Right ventricle myocardium superior (tissue), 1 donor: ENCODE measurements at places on chromosomes 12 and 14. TPM values are rescaled to one million over a fixed set of nuclear protein-coding genes. Genes with fewer than 3 reads are reported as not detected.

Gene PRIMA1
- 8.4 TPM for total RNA-seq

Gene NGB
- not detected for total RNA-seq

DNA sequence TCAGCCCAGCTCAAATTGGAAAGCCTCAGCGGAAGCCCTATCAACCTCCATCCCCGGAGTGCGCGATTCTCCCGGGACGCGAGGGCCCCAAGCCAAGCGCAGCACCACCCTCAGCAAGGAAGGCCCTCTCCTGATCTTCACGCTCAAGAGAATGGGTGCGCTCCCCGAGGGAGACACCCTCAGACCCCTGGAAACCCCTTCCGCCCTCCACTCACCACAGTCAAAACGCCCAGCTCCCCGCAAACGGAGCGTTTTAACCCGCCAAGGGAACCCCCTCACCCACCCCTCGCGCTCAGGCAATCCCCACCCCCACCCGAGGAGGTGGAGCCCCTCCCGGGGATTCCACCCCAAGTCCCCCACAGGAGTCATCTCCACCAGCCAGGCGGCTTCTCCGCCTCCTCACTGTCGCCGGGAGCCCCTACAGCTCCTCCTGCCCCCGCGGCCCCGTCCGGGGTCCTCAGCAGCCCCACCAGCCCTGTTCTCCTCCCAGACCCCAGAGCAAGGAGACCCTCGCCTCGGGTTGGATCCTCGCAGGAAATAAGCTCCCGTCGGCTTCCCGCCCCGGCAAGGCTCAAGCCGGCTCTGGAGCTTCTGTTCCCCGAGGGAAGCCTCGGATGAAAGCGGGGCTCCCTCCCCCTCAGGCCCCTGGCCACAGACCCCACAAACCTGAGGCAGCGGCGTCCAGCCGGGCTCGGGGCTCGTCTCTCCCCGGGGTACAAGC, 507 bp downstream of the BAZ2A start:
- no peak for DNase-seq

DNA sequence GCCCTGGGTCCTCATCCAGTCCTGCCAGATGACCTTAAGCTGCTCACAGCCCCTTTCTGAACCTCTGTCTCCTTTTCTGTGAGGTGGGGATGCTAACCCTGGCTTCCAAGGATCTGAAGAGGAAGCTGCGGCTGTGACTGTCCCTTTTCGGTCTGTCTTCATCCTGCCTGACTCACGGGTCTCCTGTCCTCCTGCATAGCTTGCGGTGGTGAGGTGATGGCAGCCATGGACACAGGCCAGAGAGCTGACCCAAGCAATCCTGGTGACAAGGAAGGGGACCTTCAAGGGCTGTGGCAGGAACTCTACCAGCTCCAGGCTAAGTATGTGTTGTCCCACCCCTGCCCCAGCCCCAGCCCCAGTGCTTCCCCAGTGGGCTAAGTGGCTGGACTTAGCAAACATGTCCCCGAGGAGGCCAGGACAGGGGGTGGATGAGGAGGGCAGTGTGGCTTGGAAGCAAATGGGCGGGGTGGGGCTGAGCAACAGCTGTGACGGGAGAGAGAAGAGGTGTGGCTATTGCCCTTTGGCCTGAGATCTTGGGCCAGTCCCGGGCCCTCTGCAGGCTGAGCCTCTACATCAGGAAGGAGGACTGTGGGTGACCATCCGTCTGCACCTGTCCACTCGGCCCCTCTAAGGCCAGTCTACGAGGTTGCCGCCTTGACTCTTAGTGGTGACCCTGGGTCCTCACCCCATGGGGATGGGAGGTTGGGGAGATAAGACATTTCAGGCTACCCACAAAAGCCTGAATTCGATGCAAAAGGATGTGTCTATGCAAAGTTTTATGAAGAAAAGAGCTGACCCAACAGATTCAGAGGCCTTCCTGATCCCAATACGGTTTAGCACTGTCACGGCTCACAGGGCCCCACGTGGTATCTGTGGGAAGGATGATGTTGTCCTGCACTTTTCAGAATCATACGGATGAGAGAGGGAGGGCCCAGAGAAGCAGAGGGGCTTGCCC, 1.1 kb downstream of the CCDC197 start:
- no peak for DNase-seq

DNA sequence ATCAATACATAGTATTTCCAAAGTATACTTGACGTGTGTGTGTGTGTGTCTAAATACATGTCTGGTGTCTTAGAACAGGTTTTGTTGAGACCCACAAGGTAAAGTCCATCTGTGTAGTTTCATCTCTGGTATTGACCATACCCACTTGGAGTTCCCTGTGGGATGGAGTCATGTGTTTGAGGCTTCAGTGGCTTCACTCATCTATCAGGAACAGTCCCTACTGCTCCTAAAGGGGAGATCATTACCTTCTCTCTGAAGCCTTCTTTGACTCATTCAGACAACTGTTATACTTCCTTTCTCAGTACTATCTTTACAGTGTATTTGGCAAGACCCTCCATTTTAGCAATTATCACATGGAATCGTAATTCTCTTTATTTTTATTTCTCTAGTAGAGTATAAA, 14.2 kb downstream of the RAB21 start:
- no peak for DNase-seq

GRCh38 chr14:97185186-97185585, 388.0 kb downstream of the VRK1 start:
- no peak for DNase-seq

DNA sequence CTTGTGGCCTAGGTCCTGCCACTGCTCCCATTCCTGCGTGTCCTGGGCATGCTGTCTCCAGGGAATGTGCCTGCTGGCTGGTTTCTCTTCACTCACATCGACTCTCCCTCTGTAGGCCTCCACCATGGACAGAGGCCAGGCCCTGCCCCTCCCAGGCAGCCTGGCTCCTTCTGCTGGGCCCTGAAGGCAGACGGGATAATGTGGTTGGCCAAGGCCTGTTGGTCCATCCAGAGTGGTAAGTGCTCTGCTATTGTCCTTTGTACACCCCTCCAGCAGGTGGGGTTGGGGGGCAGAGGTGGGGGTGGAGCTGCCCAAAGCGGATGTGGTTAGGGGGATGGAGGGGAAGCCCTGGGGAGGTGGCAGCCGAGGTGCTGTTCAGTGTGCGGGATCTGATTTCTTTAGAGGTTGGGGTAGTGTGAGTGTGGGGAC, 9.5 kb upstream of the NR4A1 start:
- peak; percentile 79 for DNase-seq

DNA sequence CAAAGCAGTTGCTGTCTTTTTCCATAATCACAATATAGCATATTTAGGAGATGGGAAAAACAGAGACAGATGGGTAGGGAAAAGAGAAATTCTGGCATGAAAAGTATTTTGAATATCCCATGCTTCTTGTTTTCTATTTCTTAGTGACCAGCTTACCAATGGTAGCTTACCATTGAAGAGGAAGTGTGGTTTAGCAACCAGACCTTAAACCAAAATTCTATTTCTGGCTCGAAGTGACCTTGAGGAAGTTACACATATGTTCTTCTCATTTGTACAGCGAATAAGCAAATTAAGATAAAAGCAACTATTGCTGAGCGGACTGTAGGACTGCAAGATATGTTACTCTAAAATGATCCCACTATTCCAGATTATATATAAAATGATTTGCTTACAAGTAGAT, 82.9 kb downstream of the FGD4 start:
- DNase-seq, result no peak

DNA sequence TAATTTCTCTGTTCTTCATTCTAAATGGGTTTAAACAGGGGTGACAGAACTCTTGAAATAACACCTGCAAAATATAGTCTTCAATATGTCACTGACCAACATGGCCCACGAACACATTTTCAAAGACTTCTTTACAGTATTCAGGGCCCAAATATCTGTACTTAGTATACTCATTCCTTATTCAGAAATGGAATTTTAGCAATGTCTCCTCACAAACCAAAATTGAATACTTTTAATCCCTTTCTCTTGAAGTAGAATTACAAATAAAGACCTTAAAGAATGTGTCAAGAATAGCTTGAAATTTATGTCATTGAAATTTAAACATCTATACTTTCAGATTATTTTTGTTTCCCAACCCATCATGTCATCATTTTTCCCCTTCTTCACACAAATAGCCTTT, 263.1 kb downstream of the LRIG3 start:
- no peak for DNase-seq
